ENCODE measurements at places on chromosomes 7 and 10. TPM values are rescaled to one million over a fixed set of nuclear protein-coding genes. Genes with fewer than 3 reads are reported as not detected.

GRCh38 chr7:64687249-64687648 is 21.3 kb downstream of the ZNF107 start:
- peaks cover 5% of the 10 kb centered on the region for H3K36me3 ChIP-seq
- no peaks in the 10 kb centered on the region for H3K27me3 ChIP-seq
- H3K27ac ChIP-seq, result no peak overlapping the region
- H3K4me1 ChIP-seq, result peaks cover 3% of the 10 kb centered on the region
- no peak for DNase-seq

DNA sequence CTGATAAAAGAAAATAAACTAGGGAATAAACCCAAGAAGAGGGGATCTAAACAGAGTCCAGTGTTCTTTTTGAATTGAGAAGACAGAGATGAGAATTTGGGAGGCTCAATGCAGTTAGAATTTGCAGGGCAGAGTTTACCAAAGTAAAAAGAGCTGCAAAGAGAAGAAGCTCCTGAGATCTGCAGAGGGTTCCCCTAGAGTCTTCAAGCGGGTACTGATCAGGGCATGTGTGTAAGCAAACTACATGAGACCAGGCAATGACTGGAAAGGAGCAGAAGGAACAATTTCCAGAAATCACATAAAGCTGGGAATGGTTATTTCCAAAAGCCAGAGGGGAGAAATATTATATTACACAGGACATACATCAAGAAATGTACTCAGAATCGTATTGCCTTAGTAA is 58.1 kb upstream of the TES start:
- H3K4me1 ChIP-seq, result peaks cover 2% of the 10 kb centered on the region
- H3K27ac ChIP-seq, result no peak overlapping the region
- H3K36me3 ChIP-seq, result no peaks in the 10 kb centered on the region
- H3K27me3 ChIP-seq, result no peaks in the 10 kb centered on the region
- no peak for DNase-seq

DNA sequence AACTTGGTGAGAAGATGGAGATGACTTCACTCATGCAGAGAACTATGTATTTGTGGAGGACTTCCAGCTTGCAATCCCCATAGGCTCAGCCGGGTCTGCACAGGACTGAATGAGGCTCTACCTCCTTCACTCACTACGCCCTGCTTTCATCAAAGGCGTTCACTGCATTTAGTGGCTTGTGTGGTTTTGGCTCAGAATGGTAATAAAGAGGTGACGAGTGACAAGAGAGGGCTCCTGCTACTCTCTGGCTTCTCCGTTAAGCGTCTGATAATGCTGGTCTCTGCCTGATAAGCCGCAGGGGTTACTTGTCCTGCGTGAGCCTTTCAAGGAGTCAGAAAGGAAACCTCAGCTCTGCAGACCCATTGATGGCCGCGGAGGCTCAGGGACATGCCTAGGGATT is 343.4 kb downstream of the PRPF18 start:
- peaks cover 10% of the 10 kb centered on the region for H3K36me3 ChIP-seq
- no peak for DNase-seq
- no peak overlapping the region for H3K27ac ChIP-seq

- no peaks in the 10 kb centered on the region for H3K27me3 ChIP-seq
- peaks cover 37% of the 10 kb centered on the region for H3K4me1 ChIP-seq
- H3K27ac ChIP-seq, result peak overlapping the region; percentile 5
- peaks cover 13% of the 10 kb centered on the region for H3K36me3 ChIP-seq
These were observed 49.1 kb downstream of the ARID5B start for GRCh38 chr10:61950449-61951143.

RBM20 gene
- 1.4 TPM for total RNA-seq

- H3K27ac ChIP-seq, result no peak overlapping the region
- H3K4me3 ChIP-seq, result no peak overlapping the region
- H3K27me3 ChIP-seq, result no peaks in the 10 kb centered on the region
- no peak for DNase-seq
- H3K4me1 ChIP-seq, result no peaks in the 10 kb centered on the region
These were observed 330.8 kb downstream of the PTEN start for GRCh38 chr10:88194041-88194887.

- DNase-seq, result no peak
- no peaks in the 10 kb centered on the region for H3K4me1 ChIP-seq
- no peak overlapping the region for H3K4me3 ChIP-seq
- H3K36me3 ChIP-seq, result no peaks in the 10 kb centered on the region
- no peak overlapping the region for H3K27ac ChIP-seq
- peaks cover 8% of the 10 kb centered on the region for H3K27me3 ChIP-seq
These were observed 11.3 kb upstream of the NEBL start for GRCh38 chr10:20908391-20908790.

- H3K27ac ChIP-seq, result no peak overlapping the region
- no peak for DNase-seq
- H3K4me1 ChIP-seq, result no peaks in the 10 kb centered on the region
- peaks cover 2% of the 10 kb centered on the region for H3K36me3 ChIP-seq
These were observed 1151.1 kb downstream of the TYW1 start for GRCh38 chr7:68147614-68148238.

C7orf57 gene
- total RNA-seq, result not detected

DNA sequence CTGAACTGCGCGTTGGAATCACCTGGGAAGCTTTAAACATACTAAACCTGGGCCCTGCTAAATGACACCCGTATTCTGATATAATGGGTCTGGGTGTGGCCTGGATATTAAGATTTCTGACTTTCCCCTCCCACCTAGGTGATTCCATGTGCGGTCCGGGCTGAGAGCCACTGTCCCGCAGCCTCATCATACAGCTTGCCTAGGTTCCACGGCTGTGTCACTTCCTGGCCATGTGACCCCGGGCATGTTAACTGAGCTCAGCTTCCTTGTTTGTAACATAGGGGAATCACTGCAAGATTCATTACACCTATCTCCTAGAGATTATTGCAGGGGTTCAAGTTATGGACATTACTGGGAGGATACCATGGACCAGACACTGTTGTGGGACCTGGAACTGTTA is 472.7 kb upstream of the GALNT17 start:
- H3K27me3 ChIP-seq, result no peaks in the 10 kb centered on the region
- H3K4me3 ChIP-seq, result no peak overlapping the region
- DNase-seq, result no peak
- H3K36me3 ChIP-seq, result no peaks in the 10 kb centered on the region
- H3K27ac ChIP-seq, result no peak overlapping the region

CASD1 gene
- total RNA-seq, result 13.8 TPM

Data from chondrocyte (in vitro differentiated cells).